ENCODE measurements at places on chromosomes 1 and 21.

DNA sequence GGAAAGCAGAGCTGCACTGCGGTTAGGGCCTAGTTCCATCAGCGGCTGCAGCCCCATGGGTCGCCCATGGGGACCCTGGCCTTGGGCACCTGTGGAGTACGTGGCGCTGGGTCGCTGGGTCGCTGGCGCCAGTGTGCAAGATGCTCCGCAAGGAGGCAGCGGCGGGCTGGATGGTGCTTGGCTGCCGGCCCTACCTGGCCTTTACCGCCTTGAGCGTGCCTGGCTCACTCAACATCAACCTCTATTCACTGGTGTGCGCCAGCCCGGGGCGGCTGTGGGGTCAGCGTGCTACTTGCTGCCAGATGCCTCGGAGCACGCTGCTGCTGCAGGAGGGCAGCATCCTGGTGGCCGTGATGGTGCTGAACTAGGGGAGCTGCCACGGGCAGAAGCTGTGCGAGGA, 85.1 kb upstream of the RHOU start:
- no peak for DNase-seq

GRCh38 chr1:150529017-150529416, 13.5 kb downstream of the FALEC start:
- DNase-seq: no peak

GRCh38 chr1:151924691-151925587, 15.6 kb upstream of the THEM4 start:
- no peak for DNase-seq

DNA sequence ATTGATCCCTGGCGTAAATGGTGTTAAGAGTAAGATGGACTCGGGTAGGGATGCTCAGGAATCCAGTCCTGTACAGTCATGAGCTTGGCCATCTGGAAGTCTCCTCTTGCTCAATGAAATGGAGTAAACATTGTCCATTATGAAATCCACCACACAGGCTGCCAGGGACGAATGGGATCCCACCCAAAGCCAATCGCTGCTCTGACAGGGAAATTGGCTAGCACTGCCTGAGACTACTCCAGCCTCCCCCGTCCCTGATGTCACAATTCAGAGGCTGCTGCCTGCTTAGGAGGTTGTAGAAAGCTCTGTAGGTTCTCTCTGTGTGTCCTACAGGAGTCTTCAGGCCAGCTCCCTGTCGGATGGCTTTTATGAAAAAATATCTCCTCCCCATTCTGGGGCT, at the start of gene HSD11B1:
HSD11B1 (plus strand) TSS at position 263 of the 400 bp plus-strand sequence; CDS start at position 360, 97 bp downstream.
- no peak for DNase-seq

DNA sequence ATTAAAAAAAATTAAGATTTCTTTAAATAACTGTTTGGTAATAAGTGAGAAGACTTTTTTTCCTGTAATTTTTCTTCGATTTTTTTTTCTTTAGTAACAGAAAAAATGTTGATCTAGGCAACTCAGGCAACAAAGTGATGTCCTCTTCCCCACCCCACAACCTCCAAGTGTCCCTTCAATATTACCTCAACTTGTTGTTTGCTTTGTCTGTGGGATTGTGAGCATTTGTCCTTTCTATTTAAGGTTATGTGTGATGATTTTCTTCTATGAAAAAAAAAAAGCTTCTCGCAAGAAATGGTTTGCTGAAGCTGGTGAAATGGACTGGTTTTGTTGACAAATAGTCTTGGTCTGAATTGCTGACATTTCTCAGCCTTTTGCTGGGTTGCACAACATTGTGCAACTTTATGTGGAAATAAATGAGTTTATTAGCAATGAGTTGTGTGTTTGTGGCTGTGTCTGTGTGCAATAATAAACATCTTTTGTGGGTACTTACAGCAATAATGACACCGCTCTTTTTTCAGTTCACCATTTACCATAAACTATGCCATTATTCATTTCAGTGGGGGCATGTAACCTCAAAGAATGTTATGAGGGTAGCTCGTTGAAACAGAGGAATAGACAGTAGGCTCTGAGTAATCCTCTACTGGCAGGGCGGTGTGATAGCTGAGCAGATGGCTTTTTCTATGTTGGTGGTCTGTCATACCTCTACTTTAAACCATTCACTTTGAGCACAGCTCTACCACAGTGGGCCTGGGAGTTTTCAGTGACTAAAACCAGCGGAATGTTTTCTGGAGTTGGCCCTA, 218.4 kb downstream of the HLX start:
- no peak for DNase-seq

DNA sequence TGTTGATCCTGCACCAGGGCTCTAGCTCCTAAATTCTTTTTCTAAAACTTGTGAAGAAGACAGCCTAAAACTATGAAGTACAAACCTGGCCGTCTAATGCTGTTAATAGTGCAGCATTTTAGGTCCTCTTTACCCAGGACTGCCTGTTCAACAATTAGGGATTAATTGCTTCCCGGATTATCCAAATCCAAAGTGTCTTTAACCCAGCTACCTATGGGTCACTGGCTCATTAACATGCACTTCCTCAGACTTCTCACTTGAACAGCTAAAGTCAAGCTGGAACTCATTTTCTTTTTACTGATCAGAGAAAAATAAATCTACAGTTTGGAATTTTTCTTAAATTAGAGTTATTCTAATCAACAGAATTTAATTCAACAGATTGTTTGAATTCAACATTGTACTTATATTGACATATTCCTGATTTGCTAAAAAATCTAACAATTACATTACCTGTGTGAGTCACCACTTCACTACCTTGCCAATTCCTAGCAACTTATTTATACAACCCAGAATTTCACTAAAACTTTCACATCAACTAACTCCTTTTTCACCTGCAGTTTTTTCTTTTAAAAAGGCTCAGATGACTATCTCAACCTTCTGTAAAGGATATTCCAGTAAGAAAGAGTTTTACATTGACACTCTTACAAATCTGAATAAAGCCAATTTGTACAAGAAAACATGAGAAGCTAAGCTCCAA, 3.3 kb downstream of the HNRNPU start:
- no peak for DNase-seq

GRCh38 chr1:36511804-36512798, 29.4 kb upstream of the CSF3R start:
- DNase-seq: no peak

DNA sequence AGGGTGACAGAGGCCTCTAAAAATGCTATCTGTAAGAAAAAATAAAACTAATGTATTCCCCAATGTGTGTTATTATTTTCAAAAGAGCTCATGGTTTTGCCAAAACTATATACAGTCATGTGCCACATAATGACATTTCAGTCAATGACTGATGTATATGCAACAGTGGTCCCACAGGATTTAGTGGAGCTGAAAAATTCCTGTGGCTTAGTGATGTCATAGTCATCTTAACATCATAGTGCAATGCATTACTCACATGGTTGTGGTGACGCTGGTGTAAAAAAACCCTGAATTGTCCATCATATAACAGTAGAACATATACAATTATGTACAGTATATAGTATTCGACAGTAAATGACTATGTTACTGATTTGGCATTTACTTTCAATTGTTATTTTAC, 172.4 kb downstream of the CACNA1E start:
- no peak for DNase-seq

DNA sequence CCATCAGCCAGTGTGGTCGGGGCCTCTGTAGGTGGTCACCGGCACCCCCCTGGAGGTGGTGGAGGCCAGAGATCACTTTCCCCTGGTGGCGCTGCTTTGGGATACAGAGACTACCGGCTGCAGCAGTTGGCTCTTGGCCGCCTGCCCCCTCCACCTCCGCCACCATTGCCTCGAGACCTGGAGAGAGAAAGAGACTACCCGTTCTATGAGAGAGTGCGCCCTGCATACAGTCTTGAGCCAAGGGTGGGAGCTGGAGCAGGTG, 961 bp downstream of the RBM15 start:
- no peak for DNase-seq

GRCh38 chr1:58841455-58841854, 57.6 kb upstream of the JUN start:
- peak; percentile 16 for DNase-seq

- DNase-seq: no peak
Observed at GRCh38 chr1:170665629-170666028, 1.7 kb downstream of the PRRX1 start.

DNA sequence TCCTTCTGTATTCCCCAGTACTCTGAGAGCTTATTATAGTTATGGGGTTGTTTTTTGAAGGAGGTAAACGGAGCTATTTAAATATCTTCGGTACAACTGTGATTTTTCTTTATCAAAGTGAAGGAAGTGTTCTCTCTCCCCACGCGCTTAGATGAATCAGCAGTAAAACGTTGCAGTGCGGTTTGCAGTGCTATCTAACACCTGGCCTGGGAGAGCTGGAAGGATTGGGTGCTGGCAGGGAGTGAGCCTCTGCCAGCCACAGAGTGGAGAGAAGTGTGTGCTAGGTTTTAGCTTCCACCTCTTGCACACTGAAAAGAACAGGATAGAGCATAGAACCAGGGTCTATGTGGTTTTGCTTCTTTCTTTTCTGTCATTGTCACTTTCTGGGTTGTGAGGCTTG, 165.9 kb downstream of the SDCCAG8 start:
- DNase-seq: no peak

- no peak for DNase-seq
Observed at GRCh38 chr1:200336101-200336845, 73.6 kb downstream of the ZNF281 start.

DNA sequence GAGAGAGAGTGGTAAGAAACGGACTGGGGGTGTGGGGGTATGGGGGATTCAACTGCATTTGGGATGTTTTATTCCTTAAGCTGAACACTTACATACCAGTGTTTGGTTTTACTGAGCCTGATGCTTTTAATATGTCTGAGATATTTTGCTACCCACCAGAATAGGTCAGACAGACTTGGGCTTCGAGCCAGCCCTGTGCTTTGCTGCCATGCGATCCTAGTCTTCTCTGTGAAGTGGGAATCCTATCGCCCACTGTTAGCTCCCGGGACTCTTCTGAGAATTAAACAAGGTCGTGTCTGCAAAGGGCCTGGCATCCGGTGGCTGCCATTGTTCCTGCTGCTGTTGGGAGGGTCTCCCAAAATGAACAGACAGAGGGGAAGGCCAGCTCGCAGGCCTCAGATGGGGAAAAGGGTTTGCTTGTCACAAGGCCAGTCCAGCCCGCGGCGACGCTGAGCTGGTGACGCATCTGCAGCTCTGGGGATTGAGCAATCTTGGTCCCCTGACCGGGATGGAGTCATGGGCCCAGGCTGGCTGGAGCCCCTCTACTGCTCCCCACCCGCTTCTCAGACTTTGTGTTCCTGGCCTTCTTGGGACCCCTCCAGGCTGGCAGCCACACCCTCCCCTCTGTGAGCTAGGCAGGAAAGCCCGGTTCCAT, 26.9 kb upstream of the ECE1 start:
- DNase-seq: no peak

GRCh38 chr1:41377397-41377796, 16.2 kb downstream of the FOXO6 start:
- no peak for DNase-seq

- no peak for DNase-seq
Observed at GRCh38 chr1:206946261-206946660, at the start of gene PIGR. Gene PIGR (minus strand): TSS chr1:206946466. CDS start chr1:206940531, 5,935 bp downstream.

- no peak for DNase-seq
Observed at GRCh38 chr1:22806584-22806983, 95.9 kb downstream of the EPHB2 start.

DNA sequence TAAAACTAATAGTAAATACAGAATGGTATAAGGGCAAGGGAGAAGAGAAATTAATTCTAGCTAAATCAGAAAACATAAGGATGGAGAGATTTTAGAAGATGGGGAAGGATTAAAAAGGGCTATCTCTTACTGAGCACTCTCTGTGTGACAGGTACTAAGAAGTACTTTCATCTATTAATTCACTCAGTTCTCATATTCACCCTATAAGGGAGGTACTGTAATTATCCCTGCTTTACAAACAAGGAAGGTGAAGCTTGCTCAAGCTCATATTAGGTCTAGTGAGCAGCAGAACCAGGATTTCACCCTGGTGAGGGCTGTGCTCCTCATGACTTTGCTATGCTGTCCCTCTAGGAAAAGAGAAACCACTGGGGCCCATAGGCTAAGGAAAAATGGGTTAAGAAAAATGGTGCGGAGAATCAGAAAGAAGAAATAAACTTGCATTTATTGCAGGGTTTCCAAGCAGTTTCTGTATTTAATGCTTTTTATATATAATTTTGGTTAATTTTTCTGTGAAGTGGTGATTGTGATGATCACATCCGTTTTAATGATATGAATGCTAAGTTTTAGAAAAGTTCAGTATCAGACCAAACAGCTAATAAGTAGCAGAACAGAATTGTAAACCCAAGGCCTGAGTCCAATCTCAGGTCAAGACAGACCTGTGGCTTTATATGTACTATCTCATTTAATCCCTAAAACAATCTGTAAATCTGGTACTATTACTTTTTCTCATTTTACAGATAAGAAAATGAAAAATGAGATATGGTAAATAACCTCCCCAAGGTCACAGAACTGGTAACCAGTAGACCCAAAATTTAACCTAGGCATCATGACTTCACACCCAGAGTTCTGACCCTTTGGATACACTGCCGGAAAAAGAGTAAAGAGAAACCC, 1.7 kb downstream of the PCNX2 start:
- DNase-seq: no peak

DNA sequence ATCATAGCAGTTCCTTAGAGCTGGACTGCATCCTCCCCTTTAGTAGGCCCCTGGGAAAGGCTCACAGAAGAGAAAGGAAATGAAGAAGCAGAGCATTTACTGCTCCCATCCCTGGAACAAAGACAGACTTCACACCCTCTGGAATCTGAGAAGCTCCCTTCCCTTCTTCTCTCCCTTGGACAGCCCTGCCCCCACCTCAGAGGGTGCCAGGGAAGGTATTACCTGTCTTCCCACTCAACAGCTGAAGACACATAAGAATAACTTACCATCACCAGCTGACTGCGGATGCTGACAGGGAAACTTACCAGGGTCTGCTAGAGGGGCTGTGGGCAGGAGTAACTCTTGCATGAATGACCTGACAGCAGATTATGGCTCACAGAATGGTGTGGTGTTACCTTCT, 14.1 kb upstream of the FAAH start:
- DNase-seq: no peak

GRCh38 chr1:14612256-14612655, 13.8 kb downstream of the KAZN start:
- DNase-seq: no peak

DNA sequence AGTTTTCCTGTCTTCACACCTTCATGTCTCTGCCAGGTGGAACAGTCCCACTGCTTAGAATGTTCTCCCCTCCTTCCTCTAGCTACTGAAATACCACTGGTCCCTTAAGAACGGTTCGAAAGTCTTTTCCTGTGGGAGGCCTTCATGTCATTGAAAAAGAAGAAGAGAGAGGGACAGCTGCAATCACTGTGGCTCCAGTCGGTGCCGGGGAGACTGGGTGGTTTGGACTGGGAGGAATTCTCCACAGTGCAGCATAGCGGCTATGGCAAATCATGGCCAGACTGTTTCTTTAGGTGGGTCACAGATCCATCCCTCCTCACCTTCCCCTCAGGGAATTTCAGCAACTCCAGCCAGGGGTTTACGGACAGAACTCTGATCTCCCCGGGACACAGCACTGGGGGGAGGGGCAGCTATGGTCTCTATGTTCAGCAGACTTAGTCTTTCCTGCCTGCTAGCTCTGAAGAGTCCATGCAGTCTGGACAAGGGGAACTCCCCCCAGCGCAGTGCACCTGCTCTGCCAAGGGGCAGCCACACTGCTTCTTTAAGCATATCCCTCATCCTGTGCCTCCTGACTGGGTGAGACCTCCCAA, 567.2 kb downstream of the SMYD3 start:
- no peak for DNase-seq
